ENCODE measurements at places on chromosomes 1 and 21.

- DNase-seq, result no peak
These were observed 353.7 kb upstream of the ESRRG start for GRCh38 chr1:217076902-217077301.

GRCh38 chr21:44880405-44881197, 7.1 kb upstream of the PTTG1IP start:
- no peak for DNase-seq

GRCh38 chr1:230108580-230108979, 41.5 kb downstream of the GALNT2 start:
- DNase-seq, result no peak

DNA sequence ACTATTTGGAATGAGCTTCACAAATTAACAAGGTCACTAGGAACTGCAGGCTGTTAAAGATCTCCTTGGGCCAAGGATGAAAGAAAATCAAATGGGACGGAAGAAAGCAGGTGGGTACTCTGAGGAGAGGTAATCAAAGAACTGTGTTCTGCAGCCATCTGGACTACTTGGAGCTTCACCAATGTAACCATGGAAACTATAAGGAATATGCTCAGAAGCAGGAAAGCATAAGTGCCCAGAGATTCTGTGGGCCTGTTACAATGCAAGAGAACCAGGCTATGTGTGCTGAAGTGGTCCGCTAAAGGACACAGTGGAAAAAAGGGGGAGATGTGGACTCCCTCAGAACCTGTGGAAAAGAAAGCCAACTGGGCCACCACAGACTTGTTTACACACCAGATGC, 238.5 kb downstream of the PTGER3 start:
- no peak for DNase-seq

DNA sequence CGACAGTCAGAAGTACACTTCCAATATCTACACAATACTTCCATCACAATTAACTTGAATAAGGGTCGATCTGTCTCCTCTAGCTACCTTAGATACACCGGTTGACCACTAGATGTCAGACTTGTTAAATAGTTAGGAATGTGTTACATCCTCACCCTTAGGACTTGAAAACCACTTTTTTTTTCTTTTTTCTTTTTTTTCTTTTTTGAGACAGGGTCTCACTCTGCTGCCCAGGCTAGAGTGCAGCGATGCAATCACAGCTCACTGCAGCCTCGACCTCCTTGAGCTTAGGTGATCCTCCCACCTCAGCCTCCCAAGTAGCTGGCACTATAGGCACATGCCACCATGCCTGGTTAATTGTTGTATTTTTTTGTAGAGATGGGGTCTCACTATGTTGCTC, 120.4 kb upstream of the GREM2 start:
- DNase-seq, result peak; percentile 6

DNA sequence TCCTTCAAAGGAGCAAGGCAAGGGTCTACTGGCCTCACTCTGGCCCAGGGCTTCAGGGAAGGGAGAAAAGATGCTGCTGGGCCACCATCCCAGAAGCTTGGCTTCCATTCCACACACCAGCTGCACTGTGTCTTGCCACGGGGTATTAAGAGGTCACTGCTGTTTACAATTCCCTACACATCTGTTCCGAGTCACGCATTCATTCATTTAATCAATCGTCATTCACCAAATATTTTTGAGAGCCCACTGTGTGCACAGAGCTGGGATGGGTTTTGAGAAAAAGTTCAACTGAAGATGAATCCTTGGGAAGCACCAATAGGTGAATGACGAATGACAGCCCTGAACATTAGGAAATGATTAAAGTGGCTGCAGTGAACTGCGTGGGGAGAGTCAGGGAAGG, 101.7 kb downstream of the NAV1 start:
- DNase-seq, result no peak

GRCh38 chr21:42003051-42003461, 7.1 kb downstream of the ZBTB21 start:
- DNase-seq, result no peak

DNA sequence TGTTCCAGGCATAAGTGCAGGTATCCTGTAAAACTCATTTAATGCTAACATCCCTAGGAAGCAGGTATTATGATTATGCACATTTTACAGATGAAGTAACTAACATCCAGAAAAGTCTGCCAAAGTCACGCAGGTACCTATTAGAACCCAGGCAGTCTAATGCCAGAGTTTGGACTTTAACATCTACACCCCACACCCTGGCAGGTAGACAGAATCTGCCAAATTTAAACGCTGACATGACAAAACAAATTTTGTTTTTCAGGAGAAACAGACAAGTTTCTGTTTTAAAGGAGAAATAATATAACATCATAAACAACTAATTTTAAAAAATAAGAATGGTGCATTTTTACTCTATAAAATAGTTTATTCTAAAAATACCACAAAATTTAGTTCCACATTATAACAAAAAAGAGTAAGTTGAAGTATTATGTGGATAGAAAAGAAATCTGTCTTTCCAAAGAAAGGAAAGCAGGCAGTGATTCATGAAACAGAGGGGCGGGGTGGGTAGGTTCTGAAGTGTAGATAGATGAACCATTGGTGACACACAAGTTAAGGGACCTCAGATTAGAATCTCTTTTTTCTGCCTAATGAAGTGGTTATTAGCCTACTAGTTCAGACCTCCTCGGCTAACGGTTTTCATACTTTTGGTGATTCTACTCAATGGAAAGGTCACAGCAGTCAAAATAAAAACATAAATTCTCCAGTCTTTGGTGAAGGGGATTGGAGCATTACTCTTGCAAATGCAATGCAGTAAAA, 1.7 kb downstream of the ASPM start:
- DNase-seq, result no peak

DNA sequence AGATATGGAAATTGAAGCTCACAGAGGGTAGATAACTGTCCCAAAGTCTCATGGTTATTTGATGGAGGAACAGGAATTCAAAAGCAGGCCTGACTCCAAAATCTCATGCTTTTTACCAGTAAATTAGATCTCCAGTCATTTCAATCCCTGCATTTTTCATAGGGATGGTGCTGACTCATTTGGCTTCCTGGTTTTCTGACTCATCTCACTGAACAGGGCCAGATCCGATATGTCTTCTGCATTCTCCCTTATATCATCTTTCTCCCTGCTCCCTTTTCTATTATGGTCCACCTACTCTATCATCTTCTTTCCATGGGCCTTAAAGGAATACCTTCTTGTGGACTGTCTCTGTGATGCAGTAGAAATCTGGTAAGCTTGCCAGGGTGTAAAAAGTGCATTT, 187.2 kb downstream of the FGGY start:
- DNase-seq, result no peak

GRCh38 chr1:201530741-201531531, 8.0 kb upstream of the NAV1 start:
- no peak for DNase-seq

GRCh38 chr1:153805886-153806719, 30.9 kb downstream of the SLC27A3 start:
- DNase-seq, result no peak

GRCh38 chr1:210144736-210145135, 87.9 kb upstream of the SERTAD4 start:
- DNase-seq, result no peak

GRCh38 chr1:53891678-53892077, 2.1 kb upstream of the YIPF1 start:
- DNase-seq, result no peak

- DNase-seq, result peak; percentile 79
These were observed 32.7 kb upstream of the ATP5PO start for GRCh38 chr21:33948096-33948950.

GRCh38 chr1:201542309-201543035, 3.5 kb downstream of the NAV1 start:
- DNase-seq, result no peak

DNA sequence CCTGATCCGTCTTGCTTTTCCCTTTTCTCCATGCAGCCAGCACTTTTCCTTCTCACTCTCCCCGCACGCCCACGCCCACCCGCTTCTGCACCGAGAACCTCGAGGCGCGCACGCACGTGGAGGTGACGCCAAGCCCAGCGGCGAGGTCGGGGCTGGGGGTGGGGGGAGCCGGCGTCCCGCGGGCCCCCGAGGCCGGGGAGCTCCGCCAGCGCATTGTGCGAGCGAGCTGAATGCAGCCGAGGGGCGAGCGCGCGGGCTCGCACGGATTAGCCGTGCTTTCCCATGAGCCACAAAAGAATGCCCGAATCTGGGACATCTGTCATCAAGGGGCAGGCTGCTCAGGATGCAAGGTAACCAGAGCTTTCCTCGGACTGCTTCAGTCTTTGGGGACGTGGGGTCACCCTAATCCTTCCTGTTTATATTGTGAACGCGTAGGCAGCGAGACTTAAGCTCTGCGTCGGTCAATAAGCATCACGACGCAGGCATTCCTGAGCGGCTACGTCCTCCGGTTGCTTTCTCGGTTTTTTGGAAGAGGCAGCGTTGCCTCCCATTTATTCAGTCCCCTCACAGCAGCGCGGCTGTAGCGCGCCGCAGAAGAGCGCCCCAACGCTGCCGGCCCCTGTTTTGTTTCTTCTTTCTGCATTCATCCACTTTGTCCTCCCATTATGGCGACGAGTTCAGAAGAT, 67.3 kb upstream of the AKT3 start:
- DNase-seq, result peak; percentile 13

DNA sequence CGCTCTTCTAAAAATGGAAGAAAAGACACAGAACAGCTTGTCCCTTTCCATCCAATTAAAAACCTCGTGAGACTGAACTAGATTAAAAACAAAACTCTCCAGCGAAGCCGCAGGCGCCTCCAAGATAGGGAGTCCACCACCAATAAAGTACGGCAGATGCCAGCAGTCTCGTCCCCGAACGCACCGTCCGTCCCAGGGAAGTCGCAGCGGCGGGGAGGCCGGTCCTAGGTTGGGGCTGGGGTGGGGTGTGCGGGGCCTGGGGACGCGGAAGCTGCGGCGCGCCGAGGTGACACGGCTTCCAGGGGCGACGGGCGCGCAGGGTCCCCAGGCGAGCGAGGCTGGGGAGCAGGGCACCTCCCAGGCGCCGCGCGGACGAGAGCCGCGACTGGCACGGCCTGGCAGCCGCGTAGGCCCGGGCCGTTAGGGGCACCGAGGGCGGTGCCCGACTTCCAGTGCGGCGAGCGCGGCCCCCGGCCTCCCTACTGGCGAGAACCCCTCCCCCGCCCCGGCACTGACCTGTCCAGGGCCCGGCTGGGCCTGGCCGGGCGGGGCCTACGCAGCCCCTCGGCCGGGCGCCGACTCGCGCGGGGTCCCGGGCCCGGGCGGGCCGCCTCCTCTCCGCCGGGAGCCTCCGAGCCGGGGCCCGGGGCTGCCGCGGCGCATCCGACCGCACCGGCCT, 28.3 kb upstream of the A3GALT2 start:
- peak; percentile 38 for DNase-seq

GRCh38 chr1:23657659-23658275, 33.8 kb upstream of the RPL11 start:
- peak; percentile 17 for DNase-seq

DNA sequence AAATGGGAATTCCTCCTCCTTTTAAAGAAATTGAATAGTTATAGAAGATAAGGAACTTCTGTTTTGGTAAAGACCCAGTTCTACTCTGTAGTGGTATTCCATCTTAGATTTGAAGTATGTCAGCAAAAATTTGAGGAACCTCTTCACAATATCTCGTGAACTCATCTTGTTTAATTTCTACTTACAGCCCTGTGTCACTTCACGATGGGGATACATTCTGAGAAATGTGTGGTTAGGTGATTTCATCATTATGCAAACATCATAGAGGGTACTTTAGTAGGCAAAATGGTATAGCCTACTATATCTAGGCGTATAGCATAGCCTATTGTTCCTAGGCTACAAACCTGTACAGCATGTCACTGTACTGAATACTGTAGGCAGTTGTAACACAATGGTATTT, 36.0 kb downstream of the ALG6 start:
- no peak for DNase-seq

GRCh38 chr1:156260896-156261295, 13.0 kb upstream of the PAQR6 start:
- DNase-seq, result no peak

DNA sequence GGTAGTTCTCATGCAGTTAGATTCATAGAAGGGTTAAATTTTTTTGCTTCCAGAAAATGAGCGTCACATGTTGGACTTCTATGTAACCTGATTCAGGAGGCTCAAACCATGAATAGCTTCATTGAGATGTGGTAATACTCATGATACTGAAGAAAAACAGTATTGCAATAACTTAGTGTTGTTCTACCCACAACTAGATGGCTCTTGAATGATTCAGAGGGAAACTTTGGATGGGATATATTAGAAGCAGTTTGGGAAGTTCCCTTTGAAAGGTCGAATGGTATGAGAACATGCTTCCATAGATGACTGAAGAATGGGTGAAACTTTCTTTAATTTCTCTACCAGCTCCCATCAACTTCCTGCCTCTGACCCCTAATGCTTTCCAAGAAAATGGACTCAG, 211.7 kb upstream of the PTGFR start:
- no peak for DNase-seq

DNA sequence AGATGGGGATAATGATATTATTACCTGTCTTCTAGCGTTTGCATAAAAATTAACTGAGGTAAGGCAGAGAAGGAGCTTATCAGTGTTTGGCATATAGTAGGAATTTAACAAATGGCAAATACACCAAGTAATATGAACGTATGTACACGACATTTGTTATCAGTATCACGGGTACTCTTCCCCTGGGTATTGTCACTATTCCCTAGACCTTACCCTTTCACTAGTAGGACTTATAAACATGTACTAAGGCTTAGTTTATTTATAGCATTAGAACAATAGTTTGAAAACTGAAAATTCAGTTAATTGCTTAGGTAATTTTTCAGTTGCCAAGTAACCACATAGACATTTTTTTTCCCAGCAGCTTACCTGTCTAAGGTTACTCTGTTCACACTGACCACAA, 187.0 kb downstream of the KCTD3 start:
- no peak for DNase-seq

DNA sequence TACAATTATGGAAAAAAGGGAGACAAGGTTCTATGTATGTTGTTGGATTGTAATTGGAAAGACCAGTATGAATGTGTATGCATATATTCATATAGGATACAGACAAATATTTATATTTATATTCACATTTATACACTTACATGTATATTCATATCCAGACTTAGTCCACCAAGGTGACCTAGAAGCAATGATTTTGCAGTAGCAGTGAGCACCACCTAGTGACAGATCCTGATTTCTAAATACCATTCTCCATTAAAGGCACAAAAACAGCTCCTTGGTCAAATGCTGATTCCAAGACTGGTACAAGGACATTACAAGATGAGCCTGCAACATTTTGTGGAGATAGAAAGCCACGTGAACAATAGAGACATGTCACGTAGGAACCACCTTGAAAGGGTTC, 153.4 kb downstream of the SDCCAG8 start:
- DNase-seq, result peak; percentile 38

Data from CD4-positive, CD25-positive, alpha-beta regulatory T cell (primary cell).